ENCODE measurements at places on chromosomes 3 and 15. TPM values are rescaled to one million over a fixed set of nuclear protein-coding genes. Genes with fewer than 3 reads are reported as not detected.

LMOD3 gene
- total RNA-seq = not detected

GPR149 gene
- not detected for total RNA-seq

ZNF80 gene
- not detected for total RNA-seq

DNA sequence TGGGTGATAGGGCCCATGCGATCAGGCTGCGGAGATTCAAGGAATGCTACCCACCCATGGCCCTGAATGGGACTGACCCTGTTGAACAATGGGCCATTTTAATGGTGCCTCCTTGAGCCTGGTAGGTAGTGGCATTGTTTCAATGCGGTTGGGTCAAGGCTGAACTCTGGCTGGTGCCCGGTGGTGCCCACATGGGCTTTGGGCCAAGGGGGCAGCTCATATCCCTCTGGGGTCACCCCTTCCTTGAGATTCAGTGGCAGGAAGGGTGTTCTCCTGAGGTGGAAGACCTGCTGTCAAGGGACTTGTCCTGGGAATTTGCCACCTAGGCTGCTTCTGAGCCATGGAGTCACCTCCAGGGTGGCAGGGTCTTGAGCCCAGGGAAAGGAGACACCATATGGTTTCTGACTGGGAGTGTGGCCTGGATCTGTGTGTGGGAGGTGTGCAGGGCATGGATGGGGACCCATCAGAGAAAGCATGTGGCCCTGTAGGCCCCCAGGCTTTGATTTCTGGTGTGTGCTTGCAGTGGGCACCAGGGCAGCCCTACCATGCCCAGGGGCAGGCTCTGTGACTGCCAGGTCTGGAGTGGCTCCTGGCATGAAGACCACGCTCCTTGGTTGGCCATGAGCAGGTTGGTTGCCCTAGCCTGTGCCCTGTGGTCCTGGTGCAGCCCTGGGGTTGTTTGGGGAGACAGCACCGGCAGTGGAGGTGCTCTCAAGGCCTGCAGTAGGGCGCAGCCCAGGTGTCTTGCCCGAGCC lies 199.9 kb downstream of the UBE3A start:
- no peak for ATAC-seq

GRCh38 chr3:144106970-144107369 lies 135.3 kb downstream of the DIPK2A start:
- no peak for ATAC-seq

- no peak for ATAC-seq
These were observed 30.9 kb downstream of the FNDC3B start for GRCh38 chr3:172070269-172070668.

DNA sequence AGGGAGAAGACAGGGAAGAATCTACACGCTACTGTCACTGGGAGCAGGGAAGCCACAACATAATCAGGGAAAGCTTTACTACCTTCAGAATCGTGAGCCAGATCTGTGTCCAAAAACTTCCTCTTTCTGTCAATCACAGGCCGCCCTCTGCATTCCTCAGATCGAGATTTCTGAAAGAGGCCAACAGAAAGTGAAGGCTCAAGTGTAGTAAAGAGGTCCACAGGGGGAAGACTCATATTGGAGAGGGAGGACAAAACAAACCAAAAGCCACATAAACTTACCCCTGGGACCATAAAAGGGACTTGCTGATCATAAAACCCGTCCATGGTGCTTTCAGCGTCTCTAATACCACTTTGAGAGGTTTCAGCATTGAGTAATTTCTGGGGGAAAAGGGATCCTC lies 3.3 kb downstream of the ETV5 start:
- ATAC-seq = no peak

DNA sequence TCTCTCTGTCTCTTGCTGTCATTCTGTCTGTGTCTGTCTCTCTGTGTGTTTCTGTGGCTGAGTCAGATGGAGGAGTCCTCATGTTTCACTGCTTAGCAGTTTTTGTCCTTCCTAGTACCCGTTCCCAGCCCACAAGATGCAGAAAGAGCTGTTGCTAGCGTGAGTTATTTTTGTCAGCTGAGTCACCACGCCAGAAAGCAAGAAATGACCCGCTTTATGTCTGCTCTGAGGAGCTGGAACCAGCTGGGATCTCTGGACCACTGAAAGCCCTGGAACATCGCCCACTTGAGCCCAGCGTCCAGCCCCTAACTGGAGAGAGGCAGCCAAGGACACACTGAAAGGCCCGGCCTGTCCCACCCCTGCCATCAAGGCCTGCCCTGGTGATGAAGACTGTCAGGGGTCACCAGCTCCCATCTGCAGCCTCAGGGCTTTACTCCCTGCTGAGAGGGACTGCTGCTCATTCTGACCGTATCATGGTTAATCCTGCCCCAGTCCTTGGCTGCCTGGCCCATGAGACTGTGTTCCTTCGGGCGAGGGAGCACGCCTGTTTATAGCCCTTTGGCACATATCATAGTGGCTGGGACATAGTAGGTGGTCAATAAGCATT lies 101.7 kb upstream of the TPM1 start:
- peak; percentile 35 for ATAC-seq

GRCh38 chr3:56823421-56823926 lies 21.7 kb upstream of the ARHGEF3 start:
- no peak for ATAC-seq

All from esophagus mucosa (tissue), 1 donor.